ENCODE measurements at places on chromosomes 7 and 10.

DNA sequence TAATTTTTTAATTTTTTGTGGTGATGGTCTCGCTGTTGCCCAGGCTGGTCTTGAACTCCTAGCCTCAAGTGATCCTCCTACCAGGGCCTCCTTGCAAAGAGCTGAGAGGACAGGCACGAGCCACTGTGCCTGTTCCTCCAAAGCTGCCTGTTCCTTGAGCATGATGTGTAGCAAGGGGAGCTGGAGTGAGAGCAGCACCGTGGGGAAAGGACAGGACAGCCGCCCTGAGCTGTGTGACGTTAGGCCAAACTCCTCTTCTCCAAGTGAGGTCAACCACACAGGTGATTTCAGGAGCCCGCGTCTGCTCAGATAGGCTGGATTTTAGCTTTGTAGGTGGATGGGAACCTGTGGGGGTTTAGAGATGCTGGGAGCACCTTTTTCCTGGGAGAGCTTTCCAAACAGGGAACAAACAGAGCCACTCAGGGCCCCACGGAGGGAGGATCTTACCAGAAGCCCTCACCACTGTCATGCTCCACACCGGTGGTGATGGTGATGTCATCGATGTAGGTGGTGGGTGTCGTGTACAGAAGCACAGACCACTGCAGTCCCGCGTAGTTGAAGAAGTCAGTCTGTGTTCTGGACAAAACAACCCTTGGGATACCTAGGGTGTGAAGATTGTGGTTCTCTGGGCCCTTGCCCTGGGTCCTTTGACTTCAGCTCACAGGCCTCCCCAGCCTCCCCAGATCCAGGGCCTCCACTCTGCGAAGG, 44.8 kb upstream of the ZNF479 start:
- no peak for DNase-seq

DNA sequence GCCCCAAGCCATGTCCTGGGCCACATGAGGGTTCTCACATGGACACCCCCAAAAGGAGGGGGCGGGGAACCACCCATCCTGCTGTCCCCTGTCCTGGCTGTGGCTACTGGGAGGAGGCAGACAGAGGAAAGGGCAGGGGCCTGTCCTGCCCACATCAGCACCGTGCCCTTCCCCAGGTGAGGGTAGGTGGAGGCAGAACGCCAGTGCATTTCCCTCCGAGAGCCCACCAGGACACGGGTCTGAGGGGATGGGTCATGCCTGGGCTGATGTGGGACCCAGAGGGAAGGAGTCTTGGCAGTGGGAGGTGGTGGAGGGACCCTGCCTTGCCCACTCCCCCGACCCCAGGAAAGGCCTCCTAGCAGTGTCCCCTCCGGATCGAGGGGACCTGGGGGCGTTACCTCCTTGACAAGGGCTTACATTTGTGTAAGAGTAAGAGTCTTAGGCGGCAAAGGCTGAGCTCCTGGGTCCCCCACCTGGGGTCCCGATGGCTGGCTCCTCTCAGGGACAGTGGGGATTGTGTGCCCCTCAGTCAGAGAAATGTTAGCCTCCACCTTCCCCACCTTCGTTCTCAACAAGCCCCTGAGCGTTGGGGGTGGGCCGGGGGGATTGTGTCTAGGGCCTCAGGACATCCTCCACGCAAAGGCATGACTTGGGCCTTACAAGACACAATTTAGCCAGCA, 6.1 kb downstream of the CRYGN start:
- no peak for DNase-seq

DNA sequence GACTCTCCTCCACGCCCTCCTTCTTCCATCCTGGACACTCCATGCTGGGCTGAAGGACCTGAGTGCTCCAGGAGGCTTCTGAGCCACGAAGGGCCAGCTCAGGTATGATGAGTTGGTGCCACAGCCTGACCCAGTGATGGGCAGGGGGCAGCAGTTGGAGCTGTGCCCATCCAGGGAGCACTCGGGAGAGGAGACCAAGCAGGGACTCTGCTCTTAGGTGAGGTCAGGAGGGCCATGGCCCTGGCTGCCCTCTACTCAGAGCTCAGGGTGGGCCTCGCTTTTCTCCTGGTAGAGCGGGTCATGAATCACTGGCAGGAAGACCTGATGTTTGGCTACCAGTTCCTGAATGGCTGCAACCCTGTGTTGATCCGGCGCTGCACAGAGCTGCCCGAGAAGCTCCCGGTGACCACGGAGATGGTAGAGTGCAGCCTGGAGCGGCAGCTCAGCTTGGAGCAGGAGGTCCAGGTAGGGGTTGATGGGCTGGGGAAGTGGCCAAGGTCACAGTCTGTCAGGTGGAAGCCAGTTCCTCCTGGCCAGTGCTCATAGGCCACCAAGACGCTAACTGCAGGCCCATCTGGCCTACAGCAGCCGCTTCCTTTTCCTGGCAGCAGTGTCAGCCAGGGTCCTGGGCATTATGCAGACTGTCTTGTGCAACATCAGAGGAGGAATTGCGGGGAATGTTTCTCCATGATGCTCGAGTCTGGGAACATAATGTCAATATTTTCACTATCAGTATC, 50.8 kb downstream of the ALOX5 start:
- no peak for DNase-seq

DNA sequence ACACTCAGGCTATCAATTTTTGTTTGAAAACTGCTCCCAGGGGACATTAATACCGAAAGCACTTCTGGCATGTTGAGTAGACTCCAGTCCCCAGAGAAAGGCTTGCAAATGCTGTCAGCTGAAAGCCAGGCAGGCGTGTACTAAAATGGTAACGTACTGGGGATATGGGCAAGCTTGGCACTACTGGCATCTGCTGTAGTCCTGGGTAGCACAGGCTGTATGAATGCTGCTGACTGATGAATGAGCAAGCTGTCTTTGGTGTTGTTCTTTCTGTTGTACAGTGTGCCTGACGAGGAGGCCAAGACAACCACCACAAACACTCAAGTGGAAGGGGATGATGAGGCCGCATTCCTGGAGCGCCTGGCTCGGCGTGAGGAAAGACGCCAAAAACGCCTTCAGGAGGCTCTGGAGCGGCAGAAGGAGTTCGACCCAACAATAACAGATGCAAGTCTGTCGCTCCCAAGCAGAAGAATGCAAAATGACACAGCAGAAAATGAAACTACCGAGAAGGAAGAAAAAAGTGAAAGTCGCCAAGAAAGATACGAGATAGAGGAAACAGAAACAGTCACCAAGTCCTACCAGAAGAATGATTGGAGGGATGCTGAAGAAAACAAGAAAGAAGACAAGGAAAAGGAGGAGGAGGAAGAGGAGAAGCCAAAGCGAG, 53.5 kb upstream of the AGBL3 start:
- DNase-seq, result no peak

DNA sequence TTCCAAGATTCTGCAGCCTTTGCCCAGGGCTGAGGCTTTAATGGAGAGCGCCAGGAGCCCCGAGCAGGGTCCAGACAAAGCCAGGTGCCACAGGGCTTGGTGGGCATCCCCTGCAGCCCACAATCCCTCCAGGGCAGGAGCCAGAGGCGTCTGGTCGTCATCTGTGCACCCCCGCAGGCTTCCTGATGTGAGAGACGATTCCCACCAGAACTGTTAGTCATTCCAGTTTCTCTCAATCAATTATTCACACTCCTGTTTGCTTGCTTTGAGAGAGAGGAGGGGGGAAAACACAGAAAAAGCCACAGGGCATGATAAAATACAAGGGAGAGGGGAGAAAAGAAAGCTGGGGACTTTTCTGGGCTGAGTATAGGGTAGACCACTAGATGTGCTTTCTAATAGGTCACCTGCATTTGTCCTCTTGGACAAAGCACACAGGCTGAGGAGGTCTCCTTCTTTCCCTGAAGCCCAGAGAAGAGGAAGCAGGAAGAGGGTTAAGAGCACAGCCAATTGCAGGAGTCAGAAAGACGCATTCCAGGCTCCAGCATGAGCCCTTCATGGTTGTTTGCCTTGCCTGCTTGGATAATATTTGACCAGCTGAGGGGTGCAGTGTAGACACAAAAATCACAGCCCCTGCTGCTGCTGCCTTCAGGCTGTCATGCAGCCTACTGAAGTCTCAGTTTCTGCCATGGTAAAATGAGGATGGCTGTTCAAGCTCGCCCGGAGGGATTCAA, 194.4 kb downstream of the PLXNA4 start:
- DNase-seq, result no peak

DNA sequence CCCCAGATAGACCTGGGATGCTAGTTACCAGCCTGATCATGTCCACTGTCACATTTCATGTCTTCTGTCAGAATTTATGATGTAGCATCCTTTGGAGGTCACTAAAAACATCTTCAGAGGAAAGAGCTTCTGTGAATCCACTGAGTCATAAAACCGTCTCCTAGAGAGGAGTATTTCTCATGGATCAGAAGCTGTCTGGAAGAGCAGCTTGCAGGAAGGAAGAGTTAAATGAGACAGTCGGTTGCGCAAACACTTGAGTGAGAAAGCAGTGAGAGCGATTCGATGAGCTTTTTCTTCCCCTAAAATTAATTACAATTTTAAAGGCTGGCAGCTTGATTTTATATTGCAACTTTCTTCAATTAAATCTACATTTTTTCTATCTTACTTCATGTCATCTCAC, 47.2 kb upstream of the WDR11 start:
- DNase-seq, result no peak

- no peak for DNase-seq
Measured at GRCh38 chr7:73881352-73882046, 20.5 kb downstream of the TMEM270 start.

- DNase-seq, result no peak
Measured at GRCh38 chr10:75932921-75933320, 501.5 kb downstream of the LRMDA start.

DNA sequence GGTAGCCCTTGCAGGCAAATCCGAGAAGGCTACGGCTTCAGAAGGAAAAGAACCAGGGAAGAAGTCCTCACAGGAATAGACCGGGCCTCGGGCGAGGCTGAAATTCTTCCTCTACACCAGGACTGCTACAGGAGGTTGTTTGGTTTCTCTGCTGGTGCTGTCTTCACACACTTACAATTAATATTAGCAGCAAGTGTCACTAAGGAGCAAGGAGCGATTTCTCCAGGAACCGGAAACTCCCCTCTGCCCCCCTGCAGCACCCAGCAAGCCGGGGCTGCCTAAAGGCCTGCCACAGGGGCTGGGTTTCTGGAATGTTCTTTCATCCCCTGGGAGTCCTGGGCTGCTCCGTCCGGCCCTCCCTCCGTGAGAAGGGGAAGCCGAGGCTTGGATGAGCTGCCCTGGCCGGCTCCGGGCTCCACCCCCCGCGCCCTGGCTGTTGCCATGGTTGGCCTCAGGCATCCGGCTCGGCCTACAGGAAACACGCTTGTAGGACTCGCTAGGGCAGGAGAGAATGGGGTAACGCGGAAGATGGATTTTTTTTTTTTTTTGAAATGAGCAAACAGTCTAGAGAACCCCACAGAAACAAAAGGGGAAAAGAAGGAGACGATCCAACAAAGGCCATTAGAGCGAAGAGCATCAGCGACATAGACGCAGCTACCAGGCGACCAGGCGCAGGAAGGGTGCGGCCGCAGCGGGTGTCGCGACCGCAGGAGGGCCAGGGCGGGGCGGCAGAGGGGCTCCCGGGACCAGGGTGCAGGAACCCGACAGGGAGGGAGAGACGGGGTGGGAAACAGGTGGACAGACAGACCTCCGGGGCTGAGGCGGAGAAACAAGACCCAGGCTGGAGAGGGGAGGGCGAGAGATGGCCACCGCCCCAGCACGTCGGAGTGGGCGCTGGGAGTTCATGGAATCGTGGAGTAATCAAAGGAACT, 33.0 kb downstream of the EN2 start:
- peak; percentile 91 for DNase-seq

DNA sequence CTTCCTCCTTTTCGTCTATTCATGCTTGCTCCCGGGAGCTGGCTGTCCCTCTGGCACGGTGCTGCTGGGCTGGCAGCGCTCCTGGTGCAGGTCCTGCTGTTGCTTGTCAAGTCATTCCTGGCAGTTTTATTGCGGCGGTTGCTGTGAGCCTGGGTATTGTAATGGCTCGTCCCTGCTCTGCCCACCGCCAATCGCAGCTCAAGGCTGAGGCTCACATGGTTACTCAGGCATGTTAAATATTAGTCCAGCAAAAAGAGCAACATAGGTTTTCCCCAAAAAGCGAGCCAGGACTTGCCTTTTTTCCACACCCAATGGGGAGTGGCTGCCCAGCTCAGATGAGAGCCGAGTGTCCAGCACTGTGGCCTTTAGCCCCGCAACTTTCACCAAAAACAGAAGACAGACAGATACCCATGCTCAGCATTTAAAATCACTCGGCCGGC, 492.9 kb upstream of the FOXK1 start:
- DNase-seq, result no peak

GRCh38 chr10:31315453-31315852, 3.6 kb upstream of the ZEB1 start:
- DNase-seq, result no peak

DNA sequence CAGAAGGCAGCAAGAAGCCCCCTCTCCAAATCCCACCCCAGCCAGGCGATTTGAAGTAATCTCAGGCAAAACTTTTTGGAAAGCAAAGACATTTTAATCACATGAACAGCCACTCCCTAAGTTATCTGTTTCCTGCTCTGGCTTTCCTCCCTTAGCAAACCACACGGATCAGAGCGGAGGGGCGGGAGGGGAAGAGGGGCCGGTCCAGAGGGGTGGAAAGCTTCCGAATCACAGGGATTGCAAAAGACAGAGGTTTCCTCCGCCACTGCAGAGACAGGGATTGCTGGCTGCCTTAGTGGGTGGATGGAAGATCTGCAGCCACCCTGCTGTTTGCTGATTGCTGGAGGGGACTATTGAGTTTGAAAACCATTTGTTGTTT, 41.2 kb downstream of the ZCCHC24 start:
- DNase-seq, result no peak

DNA sequence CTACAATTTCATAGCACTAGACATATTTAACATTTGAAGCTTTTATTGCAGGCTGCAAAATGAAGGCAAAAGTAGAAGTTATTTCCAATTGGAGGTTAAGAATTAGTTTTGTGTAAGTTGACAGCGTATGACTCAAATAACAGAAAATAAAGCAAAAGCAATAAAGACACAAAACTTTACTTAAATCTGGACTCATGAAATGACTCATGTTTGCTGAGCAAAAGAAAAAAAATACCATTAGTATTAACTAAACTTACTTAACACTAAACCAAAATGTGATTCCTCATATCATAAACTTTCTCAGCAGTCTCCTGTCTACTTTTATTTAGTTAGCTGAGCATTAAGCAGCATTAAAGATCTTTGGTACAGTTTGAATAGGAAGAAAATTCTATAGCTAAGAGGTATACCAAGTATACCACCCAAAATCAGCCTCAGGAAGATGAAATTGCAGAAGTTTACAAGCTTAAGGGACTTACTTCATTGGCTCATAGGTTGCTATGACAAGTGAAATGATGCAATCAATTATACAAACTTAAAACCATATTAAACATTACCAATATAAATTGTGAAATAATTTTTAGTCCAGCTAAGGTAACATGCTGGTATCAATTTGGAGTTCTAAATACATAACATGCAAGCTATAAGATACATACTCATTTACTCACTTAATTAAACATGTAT, 1131.4 kb downstream of the XPNPEP1 start:
- no peak for DNase-seq

DNA sequence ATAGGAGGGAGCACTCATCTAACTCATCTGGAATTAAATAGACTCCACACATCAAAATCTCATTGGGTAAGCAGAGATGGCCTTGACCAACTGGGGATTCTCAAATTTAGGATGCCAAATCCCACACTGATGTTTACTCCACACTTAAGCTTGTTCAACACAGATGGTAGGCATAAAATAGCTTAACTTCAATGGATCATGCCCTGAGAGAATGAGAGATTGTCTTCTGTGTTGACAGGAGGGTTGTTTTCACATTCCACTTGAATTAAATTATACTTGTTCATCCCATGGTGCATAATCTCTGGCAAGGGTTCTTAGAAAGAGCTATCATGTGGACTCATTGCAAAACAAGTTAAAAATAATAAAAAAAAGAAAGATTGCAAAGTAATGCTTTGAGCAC, 391.4 kb downstream of the PLXDC2 start:
- no peak for DNase-seq

- peak; percentile 41 for DNase-seq
Measured at GRCh38 chr10:103507235-103508191, 14.0 kb downstream of the NEURL1 start.

Measured in ecto neural progenitor cell (in vitro differentiated cells).